Right cardiac atrium (tissue), 5 donors: ENCODE measurements at places on chromosomes 16 and 17. TPM values are rescaled to one million over a fixed set of nuclear protein-coding genes. Genes with fewer than 3 reads are reported as not detected.

- no peak for DNase-seq
Measured at GRCh38 chr16:1981398-1981836, at the start of gene NOXO1. NOXO1 (minus strand) TSS chr16:1981469; CDS start chr16:1981179, 290 bp downstream.

CNGB1 gene
- not detected for total RNA-seq

- no peak for DNase-seq
Measured at GRCh38 chr16:81797443-81797842, 18.4 kb downstream of the PLCG2 start.

GRCh38 chr17:69503711-69504110 lies 89.2 kb downstream of the MAP2K6 start:
- no peak for DNase-seq

DNA sequence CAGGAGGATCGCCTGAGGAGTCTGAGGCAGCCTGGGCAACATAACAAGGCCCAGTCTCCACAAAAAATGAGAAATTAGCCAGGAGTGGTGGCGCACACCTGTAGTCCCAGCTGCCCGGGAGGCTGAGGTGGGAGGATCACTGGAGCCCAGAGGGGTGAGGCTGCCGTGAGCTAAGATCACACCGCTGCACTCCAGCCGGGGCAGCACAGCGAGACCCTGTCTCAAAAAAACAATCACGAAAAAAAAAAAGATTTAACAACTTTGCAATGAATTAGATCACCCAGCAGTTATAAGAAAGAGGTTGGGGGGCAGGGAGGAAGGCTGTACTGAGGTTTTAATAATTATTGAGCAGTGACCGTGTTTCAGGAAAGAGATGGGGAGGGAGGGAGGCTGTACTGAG lies 49.4 kb downstream of the RPH3AL start:
- DNase-seq: no peak

ABCA10 gene
- 5.7 TPM for total RNA-seq

DNA sequence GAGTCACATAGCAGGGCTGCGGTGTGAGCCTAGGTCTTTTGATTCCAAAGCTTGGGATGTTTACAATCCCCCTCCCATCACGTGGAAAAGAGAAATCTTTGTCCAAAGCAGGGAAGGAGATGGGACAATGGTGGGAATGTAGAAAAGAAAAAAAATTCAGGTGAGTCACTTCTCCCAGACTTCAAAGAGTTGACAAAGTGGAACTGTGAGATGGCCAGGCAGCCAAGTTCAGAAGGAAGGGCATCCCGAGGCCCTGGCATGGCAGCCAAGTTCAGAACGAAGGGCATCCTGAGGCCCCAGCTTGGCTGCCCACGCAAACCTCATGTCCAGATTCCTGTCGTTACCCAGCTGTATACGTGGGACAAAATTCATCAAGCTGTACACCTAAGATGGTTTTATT lies 47.5 kb downstream of the FOXL1 start:
- no peak for DNase-seq

CHST5 gene
- 0.17 TPM for total RNA-seq

LCMT1 gene
- total RNA-seq: 34.2 TPM

OR4D1 gene
- not detected for total RNA-seq

PMFBP1 gene
- total RNA-seq: not detected

- no peak for DNase-seq
Measured at GRCh38 chr17:29021226-29021625, 15.4 kb upstream of the SEZ6 start.

TP53TG3D gene
- total RNA-seq: 0.77 TPM

DNA sequence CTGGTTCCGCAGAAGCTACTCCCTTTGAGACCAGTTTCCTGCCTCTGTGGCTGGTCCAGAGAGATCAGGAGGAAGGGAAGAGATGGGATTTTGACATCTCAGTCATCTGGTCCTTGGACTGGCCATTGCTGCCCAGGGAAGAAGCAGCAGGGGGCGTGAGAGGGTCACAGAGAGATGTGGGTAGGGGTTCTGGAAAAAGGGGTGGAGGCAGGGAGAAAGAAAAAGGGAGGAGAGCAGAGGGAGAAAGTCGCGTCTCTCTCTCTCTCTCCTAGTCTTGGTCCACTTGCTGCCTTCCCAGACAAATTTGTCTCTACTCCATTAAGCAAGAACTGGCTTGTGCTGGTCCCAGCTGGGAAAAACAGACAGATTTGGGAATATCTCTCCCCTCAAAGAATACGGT lies 4.4 kb downstream of the SHBG start:
- peak; percentile 84 for DNase-seq

- DNase-seq: peak; percentile 25
Measured at GRCh38 chr16:27242868-27243590, 25.5 kb downstream of the NSMCE1 start.

CYGB gene
- total RNA-seq: 83.9 TPM

DNA sequence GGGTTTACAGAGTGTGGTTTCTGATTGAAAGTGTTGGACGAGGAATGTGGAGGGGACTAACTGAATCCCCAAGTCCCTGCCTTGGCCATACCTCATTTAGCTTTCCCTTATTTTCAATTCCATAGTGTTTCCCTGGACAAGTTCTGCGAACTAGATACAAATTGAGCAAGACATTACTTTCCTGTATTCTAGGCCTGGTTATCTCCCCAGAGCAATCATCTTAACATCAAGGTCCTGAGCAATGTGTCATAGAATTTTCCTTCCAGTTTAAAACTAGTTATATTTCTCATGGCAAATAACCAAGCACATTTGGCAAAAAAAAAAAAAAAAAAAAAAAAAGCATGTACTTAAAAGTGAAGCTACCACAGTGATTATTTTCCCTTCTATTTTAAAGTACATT lies 330.1 kb downstream of the CDH11 start:
- no peak for DNase-seq

CES4A gene
- total RNA-seq: 21.5 TPM

ACAP1 gene
- 19.1 TPM for total RNA-seq

C16orf96 gene
- total RNA-seq: not detected

DNA sequence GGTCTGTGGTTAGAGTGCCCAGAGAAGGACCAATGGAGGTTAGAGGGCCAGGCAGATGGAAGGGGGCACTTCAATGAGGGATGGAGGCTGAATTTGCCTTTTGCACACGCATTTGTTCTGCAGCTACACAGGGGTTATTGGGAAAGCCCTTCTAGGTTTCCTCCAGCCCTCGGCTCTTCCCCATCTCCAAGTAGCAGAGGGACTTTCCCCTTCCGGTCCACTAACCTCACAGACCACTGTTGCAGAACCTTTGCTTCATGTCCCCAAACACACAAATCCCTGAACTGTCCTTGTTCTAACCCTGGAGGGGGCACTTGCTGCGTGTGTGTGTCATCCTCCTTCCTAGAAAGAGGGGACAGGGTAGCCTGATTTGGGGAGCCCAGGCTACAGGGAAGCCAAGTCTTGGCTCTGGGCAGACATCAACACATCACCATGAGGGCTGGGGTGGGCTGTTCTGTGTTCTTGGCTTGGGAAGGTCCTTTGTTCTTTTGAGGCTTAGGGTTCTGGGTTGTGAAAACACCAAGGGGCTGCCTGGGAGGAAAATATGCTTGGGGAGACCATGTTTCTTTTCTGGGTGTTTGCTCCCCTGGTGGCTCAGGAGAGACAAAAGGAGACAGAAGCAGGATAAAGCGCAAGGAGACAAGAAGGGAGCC lies 7.3 kb upstream of the NR1D1 start:
- no peak for DNase-seq

DNA sequence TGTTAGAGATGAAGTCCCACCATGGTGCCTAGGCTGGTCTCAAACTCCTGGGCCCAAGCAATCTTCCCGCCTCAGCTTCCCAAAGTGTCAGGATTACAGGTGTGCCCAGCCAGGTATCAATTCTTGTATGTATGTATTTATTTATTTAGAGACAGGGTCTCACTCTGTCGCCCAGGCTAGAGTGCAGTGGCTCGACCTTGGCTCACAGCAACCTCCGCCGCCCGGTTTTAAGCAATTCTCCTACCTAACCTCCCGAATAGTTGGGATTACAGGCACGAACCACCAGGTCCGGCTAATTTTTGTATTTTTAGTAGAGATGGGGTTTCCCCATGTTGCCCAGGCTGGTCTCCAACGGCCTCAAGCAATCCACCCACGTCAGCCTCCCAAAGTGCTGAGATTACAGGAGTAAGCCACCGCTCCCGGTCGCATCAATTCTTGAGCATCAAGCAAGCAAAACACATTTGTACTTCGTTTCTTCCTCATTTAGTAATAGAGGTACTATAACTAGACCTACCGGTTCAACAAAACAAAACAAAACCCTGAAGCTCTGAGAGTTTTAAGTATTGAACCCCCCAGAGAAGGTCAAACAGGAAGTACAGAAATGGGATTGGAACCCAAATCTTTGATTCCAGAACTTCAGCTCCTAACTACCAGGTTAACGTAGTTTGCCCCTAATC lies 1.0 kb upstream of the ZNF500 start:
- peak; percentile 35 for DNase-seq

GRCh38 chr16:67763066-67763465 lies 43.3 kb downstream of the RANBP10 start:
- DNase-seq: no peak

GRCh38 chr16:82116535-82116934 lies 53.5 kb downstream of the MPHOSPH6 start:
- no peak for DNase-seq

RNF222 gene
- total RNA-seq: not detected

DNA sequence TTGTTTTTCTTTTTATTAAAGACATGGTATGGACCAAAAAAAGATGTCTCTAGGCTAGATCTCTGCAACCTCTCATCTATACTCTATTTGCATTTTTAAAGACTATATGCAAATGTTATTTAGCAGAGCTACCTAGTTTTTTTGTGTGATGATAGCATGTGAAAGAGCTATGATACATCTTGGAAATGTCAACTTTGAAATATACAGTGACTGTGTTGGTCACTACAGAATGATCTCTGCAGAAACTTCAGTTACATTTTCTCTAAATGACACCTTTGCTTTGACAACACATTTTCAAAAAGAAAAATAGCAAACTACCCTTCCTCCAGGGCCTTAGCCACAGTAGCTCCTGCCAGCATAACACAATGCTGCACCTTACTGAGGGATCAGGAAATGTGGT lies 86.6 kb downstream of the PRKCB start:
- no peak for DNase-seq

TBC1D3I gene
- total RNA-seq: 0.59 TPM

DNA sequence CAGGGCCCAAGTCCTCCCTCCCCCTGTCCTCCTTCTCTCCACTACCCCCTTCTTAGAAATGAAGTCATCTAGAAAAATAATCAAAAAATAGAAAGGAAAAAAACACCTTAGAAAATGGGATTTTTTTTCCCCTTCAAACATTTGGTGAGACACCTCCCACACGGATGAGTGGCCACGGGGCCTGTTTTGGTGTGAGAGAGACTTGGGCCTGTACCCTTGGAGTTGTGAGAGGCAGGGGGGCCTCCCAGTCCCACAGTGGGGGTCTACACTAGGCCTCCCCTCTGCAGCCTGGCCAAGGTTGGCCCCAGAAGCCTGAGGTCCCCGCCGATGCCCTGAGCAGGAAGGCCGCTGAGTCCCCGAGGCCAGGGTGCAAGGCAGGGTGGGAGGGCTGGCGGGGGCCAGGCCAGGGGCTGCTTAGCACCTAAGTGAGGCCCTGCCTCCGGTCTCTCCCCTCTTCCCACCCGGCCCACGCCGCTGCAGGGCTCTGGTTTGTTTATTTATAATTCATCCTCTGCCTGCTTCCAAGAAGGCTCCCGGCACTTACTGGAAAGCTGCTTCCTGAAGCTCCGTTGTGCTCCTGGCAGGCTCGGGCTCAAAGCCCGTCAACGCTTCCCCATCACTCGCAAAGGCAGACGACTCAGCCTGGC lies 26.4 kb downstream of the NPTX1 start:
- DNase-seq: no peak

AIPL1 gene
- not detected for total RNA-seq

RMI2 gene
- total RNA-seq: 0.97 TPM

DNA sequence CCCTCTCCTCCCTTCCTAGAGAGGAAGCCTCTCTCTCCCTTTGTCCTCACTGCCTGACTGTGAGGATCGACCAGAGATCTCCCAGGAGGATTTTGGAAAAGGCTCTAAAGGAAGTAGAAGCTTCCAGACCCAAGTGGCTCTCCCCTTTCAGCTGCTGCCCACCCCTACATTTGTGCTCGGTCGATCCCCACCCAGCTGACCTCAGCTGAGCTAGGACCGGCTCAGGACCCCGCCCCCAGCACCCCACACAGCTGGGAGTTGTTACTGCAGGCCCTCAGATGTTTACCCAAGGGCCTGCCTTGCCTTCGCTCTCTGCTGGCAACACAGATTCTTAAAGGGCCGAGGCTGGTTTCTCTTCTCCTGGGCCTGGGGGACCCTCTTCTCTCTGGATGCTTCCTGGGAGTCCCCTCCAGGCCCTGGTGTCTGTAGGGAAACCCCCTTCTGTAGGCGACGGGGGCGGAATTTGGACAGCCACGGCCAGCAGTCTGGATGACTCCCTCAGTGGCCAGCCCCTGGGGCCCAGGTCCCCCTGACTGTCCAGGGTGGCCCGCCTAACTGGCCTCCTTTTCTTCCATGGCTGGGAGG lies 26.9 kb upstream of the TIMP2 start:
- DNase-seq: no peak

- no peak for DNase-seq
Measured at GRCh38 chr17:9521062-9521461, 54.6 kb downstream of the STX8 start.

DNA sequence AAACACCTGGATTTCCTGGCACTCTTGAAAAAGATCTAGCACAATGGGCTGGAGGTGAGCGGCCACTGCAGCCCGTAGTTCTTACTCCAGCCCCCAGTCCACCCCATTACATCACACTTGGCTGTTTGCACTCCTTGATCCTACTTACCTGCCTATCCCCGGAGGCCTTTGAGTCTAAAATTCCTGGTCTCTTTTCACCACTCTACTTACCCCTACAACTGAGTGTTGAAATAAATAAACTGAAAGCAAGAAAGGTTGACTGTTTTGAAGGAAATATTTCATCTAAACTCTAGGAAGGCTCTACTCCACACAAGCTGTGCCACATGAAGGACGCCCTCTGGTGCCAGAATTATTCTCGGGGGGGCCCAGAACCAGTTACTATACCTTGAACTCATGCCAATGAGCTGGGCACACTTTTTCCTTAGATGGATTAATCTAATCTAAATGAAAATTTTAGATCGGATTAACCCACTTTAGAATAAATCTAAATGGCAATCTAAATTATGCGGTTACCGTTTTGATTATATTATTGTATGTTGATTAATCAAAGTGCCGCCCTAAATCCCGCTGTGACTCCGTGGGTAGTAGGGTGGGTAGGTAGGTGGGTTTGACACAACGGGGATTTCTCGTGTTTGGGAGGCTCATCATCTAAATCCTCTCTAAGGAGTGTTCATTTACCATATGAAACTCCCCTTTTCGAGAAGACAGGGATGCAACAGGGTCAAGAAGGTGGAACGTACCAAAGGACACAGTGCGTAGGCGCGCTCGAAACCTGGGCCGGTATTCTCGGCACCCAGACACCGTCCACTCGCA lies 651 bp upstream of the EIF1 start:
- peak; percentile 72 for DNase-seq

- DNase-seq: no peak
Measured at GRCh38 chr17:34725008-34725407, 145.6 kb downstream of the TMEM132E start.

DNA sequence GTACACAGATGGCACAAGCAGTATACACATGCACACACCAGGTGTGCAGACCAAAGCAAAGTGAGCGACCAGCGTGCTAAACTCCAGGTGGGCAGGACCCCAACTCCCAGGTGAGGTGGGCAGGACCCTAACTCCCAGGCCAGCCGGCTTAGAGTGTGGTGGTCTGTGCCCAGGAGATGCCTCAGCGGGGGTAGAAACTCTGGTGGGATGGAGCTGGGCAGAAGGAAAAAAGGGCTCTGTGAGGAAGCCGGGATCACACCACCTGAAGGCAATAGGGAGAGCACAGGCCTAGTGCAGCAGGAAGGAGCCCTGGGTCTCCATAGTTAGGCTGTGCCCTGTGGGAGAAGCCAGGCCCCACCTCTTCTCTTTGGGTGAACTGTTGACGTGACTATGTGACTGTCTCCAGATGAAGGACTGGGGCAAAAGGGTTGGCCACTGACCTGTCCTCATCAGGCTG lies 1.6 kb upstream of the FOXJ1 start:
- DNase-seq: no peak
